NCI-H460 (cell line): ENCODE measurements at places on chromosomes 1 and 21. TPM values are rescaled to one million over a fixed set of nuclear protein-coding genes. Genes with fewer than 3 reads are reported as not detected.

The LCE2A gene
- total RNA-seq: not detected in 2 replicates

The LINGO4 gene
- total RNA-seq: not detected in 2 replicates

The MYBPH gene
- total RNA-seq: not detected in 2 replicates

The LSM10 gene
- 10.8 and 12.8 TPM in 2 replicates for total RNA-seq

The CATSPERE gene
- 0.09 TPM in 1 of 2 replicates, not detected in the other for total RNA-seq

The SPAG17 gene
- total RNA-seq: not detected in 2 replicates

DNA sequence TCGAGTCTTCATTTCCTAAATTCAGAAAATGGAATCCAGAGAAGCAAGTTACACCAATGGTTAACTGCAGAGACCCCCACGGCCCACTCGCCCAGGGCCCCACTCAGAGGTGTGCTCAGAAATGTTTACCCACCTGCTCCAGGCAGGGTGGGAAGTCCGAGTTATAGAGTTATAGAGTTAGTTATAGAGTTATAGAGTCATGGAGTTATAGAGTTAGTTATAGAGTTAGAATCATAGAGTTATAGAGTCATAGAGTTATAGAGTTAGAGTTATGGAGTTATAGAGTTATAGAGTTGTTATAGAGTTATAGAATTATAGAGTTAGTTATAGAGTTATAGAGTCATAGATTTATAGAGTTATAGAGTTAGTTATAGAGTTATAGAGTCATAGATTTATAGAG is 31.7 kb downstream of the UBASH3A start:
- no peak for DNase-seq

- DNase-seq: no peak
Observed at GRCh38 chr1:176364236-176364905, 98.6 kb upstream of the PAPPA2 start.

DNA sequence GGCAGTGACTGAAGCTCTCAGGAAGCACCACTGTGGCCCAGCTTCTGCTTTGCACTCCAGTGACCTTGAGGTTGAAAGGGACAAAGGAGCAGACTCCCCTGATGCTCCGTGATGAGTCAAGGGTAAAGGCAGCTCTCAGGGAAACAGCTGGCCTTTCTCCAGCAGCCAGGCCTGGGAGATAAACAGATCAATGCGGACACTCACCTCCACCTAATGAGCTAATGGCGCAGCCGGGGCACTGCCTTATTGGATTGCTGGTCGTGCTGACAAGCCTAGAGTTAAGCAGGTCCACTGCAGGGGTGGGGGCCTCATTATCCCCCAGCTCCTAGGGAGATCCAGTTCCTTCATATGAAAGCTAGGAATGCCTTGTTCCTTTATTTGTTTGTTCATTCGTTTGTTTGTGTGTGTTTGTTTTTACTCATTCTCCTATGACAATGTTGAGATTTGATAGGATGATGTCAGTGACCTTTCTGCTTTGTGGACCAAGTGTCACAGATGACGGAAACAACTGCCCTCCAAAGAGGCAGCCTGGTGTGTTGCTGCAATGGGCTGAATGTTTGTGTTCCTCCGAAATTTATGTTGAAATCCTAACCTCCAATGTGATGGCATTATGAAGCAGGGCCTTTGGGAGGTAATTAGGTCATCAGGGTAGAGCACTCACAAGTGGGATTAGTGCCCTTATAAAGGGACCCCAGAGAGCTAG is 141.4 kb upstream of the BEND5 start:
- peak; percentile 81 for DNase-seq

DNA sequence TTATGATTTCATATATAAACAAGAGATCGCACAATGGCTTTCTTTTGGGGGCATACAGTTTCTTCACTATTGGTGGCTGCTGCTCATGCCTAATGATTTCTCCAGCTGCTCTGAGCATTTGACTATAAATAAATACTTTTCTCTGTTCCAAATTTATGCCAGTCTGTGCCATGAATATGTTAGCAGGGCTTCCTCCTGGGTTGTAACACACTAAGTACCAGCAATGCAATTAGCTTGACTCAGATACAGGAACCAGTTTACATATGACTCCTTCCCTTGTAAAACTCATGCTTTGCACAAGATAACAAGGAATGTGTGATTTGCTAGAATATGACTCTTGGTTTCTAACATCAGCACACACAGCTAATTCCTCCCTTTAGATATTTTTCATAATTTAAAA is 1629.7 kb downstream of the NCAM2 start:
- DNase-seq: no peak
